Caco-2 (cell line): ENCODE measurements at places on chromosomes 2 and 18.

GRCh38 chr18:57008001-57008686 lies 138.7 kb upstream of the BOD1L2 start:
- no peaks in the 10 kb centered on the region for H3K36me3 ChIP-seq
- no peaks in the 10 kb centered on the region for H3K4me1 ChIP-seq
- H3K27ac ChIP-seq = no peak overlapping the region
- no peaks in the 10 kb centered on the region for H3K27me3 ChIP-seq
- DNase-seq = no peak

GRCh38 chr2:162556996-162557395 lies 213.1 kb downstream of the GCA start:
- no peak for DNase-seq
- no peaks in the 10 kb centered on the region for H3K36me3 ChIP-seq
- no peak overlapping the region for H3K27ac ChIP-seq
- H3K4me1 ChIP-seq = peaks cover 23% of the 10 kb centered on the region
- H3K4me3 ChIP-seq = no peak overlapping the region

DNA sequence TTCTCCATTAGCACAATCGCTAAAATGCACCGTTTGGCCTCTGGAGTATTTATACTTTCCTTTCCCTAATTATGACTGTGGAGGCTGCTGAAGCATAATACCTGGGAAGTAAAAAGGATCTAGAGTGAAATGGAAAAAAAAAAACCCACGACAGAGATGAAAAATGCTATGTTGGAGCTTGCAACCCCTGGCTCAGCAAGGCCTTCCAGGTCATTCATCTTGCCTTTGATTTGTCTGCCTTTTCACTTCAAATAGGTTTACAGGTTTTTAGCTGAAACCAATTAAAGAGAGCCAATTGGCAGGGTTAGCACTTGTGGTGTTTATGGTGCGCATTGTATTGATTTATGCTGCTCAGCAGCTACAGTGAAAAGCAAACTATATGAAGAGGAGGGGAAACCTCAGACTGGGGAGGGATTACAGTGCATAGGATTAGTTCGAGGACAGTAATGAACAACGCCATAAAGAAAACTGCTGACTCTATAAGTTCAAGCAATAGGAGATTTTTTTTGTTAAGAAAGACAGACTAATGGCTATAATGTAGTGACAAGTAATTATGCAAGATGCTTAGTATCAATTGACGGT lies 347.9 kb downstream of the MEIS1 start:
- no peak overlapping the region for H3K4me3 ChIP-seq
- no peaks in the 10 kb centered on the region for H3K27me3 ChIP-seq
- no peak for DNase-seq

GRCh38 chr2:40371525-40372282 lies 80.2 kb downstream of the SLC8A1 start:
- DNase-seq = no peak
- no peaks in the 10 kb centered on the region for H3K4me1 ChIP-seq
- H3K36me3 ChIP-seq = no peaks in the 10 kb centered on the region
- H3K27me3 ChIP-seq = no peaks in the 10 kb centered on the region

DNA sequence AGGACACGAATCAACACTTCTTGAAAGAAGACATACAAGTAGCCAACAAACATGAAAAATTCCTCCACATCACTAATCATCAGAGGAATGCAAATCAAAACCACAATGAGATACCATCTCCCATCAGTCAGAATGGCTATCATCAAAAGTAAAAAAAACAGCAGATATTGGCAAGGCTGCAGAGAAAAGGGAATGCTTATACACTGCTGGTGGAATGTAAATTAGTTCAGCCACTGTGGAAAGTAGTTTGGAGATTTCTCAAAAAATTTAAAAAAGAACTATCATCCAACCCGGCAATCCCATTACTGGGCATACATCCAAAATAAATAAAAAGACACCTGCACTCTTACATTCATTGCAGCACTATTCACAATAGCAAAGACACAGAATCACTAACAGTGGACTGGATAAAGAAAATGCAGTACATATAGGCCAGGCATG lies 78.7 kb downstream of the GRB14 start:
- no peak overlapping the region for H3K27ac ChIP-seq
- no peaks in the 10 kb centered on the region for H3K36me3 ChIP-seq
- H3K4me3 ChIP-seq = no peak overlapping the region
- H3K4me1 ChIP-seq = no peaks in the 10 kb centered on the region
- DNase-seq = no peak

DNA sequence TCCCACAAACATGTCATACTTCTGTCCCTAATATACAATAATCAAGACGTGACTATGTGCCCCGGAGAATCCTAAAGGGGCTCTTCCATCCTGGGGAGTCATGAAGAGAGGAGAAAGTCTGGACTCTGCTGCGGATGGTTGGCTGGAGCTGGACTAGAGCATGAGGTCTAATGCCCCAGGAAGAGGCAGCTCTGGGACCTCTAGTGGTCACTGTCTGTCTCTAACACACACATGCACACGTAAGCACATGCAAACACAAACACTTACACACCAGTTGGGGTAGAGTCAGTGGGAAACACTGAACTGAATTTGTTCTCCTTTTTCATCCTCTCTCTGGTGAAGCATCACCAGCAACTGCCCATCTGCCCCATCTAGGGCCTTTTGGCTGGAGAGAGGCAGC lies 271.6 kb downstream of the TDRD15 start:
- H3K4me3 ChIP-seq = no peak overlapping the region
- no peaks in the 10 kb centered on the region for H3K27me3 ChIP-seq
- no peak overlapping the region for H3K27ac ChIP-seq

DNA sequence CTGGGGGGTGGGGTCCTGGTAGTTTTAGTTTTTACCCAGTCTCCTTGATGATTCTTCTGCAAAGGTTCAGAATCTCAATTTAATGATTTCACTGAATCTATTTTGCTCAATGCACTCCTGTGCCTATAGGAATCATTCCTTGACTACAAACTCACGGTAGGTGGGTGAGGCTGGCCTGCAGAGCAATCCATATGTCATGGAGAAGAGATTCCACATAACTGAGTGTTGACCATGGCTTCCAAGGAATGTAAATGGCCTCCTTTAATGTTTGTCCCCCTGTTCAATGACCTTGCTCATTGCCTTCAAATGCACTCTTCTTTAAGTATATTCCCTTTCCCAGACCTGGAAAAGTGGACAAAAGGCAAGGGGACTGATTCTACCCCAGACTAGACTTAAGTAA lies 12.5 kb downstream of the FAP start:
- DNase-seq = no peak
- no peak overlapping the region for H3K4me3 ChIP-seq
- no peaks in the 10 kb centered on the region for H3K36me3 ChIP-seq
- no peaks in the 10 kb centered on the region for H3K27me3 ChIP-seq
- H3K4me1 ChIP-seq = no peaks in the 10 kb centered on the region
- H3K27ac ChIP-seq = no peak overlapping the region

GRCh38 chr2:144430722-144431391 lies 89.1 kb downstream of the ZEB2 start:
- DNase-seq = no peak
- no peak overlapping the region for H3K27ac ChIP-seq
- H3K36me3 ChIP-seq = no peaks in the 10 kb centered on the region
- no peak overlapping the region for H3K4me3 ChIP-seq
- H3K4me1 ChIP-seq = no peaks in the 10 kb centered on the region

- H3K4me1 ChIP-seq = no peaks in the 10 kb centered on the region
- no peak for DNase-seq
- H3K4me3 ChIP-seq = peak overlapping the region; percentile 77
- H3K36me3 ChIP-seq = no peaks in the 10 kb centered on the region
- H3K27ac ChIP-seq = no peak overlapping the region
Observed at GRCh38 chr18:26089293-26090129, 902 bp downstream of the SS18 start.

DNA sequence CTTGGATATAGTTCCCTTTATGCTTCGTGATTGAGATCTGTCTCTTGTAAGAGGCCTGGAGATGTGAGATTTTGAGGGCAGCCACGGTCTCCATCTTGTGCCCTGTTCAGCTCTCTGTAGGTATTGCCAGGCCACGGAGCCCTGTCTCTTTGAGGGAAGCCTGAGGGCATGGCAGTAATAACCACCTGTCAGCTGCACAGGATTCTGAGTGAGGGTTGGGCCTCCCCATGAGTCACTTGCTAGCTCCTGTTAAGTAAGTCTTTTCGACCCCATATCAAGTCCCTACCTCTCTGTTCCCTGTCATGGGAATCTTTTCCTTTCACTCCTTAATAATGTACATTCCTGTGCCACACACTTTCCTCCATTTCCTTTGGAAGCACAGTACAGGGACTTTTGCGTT lies 20.4 kb downstream of the LYPD6B start:
- H3K27me3 ChIP-seq = no peaks in the 10 kb centered on the region
- no peak overlapping the region for H3K27ac ChIP-seq
- H3K4me3 ChIP-seq = no peak overlapping the region
- no peaks in the 10 kb centered on the region for H3K36me3 ChIP-seq

GRCh38 chr2:42901076-42901640 lies 108.8 kb upstream of the HAAO start:
- no peak overlapping the region for H3K27ac ChIP-seq
- DNase-seq = no peak
- H3K4me3 ChIP-seq = no peak overlapping the region
- H3K27me3 ChIP-seq = no peaks in the 10 kb centered on the region
- H3K36me3 ChIP-seq = no peaks in the 10 kb centered on the region
- peaks cover 2% of the 10 kb centered on the region for H3K4me1 ChIP-seq

DNA sequence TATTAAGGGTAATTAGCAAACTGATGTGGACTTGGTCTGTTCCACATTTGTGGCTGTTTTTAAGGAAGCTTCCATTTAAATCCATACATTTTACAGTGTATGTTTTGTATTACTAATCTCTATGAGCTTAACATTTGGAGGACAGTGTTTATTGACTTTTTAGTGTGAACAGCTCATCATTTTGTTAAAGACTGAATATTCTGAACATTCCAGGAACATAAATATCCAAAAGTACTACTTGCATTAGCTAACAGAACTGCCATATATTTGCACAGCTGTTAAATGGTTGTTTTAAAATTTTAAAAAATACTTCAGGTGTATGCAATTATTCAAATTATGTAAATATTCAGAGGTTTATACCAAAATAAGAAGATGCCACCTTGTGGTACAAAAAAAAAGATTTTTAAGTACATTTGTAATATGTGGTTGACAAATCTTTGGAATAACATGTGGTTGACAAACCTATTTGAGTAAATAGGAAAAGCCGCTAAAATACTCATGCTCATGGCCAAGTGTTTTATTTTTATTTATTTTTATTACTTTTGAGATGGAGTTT lies 439.7 kb upstream of the FANCL start:
- H3K27me3 ChIP-seq = no peaks in the 10 kb centered on the region
- no peak for DNase-seq
- no peak overlapping the region for H3K27ac ChIP-seq
- H3K36me3 ChIP-seq = no peaks in the 10 kb centered on the region

- no peak overlapping the region for H3K27ac ChIP-seq
- H3K27me3 ChIP-seq = no peaks in the 10 kb centered on the region
- peaks cover 4% of the 10 kb centered on the region; the same call in 1 of the 2 replicates for H3K4me1 ChIP-seq
- DNase-seq = no peak
- no peak overlapping the region for H3K4me3 ChIP-seq
Observed at GRCh38 chr2:59806486-59806885, 747.0 kb downstream of the BCL11A start.

DNA sequence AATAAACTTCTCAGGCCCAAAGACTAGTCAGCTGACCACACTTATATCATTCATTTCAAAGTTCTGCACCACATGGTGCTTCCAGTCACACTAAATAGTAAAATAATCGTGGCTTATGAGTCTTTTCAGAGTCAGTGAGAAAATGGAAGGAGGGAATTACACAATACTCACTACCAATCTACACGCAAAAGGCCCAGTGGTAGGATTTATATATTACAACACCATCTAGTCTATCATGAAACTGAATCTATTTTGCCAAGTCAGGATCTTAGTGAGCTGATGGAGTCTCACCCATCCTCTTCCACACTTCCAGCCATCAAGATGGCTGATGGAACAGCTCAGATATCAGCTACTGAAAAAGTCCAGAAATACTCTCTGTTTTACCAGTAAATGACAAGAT lies 21.9 kb downstream of the INO80D start:
- no peak for DNase-seq
- H3K4me1 ChIP-seq = no peaks in the 10 kb centered on the region
- no peaks in the 10 kb centered on the region for H3K36me3 ChIP-seq
- no peaks in the 10 kb centered on the region for H3K27me3 ChIP-seq
- no peak overlapping the region for H3K27ac ChIP-seq
